ENCODE measurements at places on chromosomes 12 and 14. TPM values are rescaled to one million over a fixed set of nuclear protein-coding genes. Genes with fewer than 3 reads are reported as not detected.

DNA sequence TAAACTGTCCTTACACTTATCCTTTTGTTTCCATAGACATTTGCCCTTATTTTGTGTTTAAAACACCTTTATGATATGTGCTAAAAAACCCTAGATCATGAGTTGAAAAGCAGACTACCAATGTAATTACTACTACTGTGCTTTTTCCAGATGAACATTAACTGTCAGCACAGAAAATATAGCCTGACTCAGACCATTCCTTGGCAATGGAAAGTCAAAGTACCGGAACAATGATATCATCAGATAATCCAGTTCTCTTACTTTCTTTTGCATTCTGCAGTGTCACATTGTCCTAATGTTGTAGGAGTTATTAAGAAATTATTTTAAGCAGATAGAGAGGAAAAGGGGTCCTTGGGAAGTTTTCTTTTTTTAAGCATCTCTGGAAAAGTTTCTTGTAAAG is 1189.0 kb upstream of the FLRT2 start:
- H3K27ac ChIP-seq: no peak overlapping the region
- no peaks in the 10 kb centered on the region for H3K4me1 ChIP-seq
- H3K27me3 ChIP-seq: no peaks in the 10 kb centered on the region
- H3K4me3 ChIP-seq: no peak overlapping the region
- peak; percentile 53 for DNase-seq

GRCh38 chr12:112013601-112014402 is 576 bp downstream of the ERP29 start:
- H3K27ac ChIP-seq: peak overlapping the region; percentile 98

DNA sequence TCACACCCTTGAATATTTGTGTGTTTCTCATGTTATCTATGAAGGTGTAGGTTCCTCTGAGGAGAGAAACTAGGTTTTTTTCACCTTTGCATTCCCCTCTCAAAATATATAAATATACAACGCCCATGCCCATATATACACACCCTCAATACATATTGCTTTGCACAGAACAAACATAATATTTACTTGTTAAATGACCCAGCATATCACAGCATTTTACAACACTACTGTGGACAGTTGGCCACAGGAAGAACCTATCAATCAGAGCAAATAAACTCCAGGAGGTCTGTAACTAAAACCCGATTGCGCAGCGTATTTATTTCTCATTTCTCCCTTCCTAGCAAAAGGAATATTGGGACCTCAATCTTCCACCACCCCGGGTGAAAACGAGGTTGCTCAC is 196.0 kb downstream of the SLC5A8 start:
- no peak overlapping the region for H3K27ac ChIP-seq
- no peak for DNase-seq
- no peaks in the 10 kb centered on the region for H3K36me3 ChIP-seq
- H3K4me1 ChIP-seq: no peaks in the 10 kb centered on the region

- no peaks in the 10 kb centered on the region for H3K36me3 ChIP-seq
- no peaks in the 10 kb centered on the region for H3K27me3 ChIP-seq
- H3K27ac ChIP-seq: no peak overlapping the region
- no peaks in the 10 kb centered on the region for H3K4me1 ChIP-seq
- DNase-seq: no peak
Observed at GRCh38 chr14:91521061-91521640, 11.0 kb upstream of the PPP4R3A start.

DNA sequence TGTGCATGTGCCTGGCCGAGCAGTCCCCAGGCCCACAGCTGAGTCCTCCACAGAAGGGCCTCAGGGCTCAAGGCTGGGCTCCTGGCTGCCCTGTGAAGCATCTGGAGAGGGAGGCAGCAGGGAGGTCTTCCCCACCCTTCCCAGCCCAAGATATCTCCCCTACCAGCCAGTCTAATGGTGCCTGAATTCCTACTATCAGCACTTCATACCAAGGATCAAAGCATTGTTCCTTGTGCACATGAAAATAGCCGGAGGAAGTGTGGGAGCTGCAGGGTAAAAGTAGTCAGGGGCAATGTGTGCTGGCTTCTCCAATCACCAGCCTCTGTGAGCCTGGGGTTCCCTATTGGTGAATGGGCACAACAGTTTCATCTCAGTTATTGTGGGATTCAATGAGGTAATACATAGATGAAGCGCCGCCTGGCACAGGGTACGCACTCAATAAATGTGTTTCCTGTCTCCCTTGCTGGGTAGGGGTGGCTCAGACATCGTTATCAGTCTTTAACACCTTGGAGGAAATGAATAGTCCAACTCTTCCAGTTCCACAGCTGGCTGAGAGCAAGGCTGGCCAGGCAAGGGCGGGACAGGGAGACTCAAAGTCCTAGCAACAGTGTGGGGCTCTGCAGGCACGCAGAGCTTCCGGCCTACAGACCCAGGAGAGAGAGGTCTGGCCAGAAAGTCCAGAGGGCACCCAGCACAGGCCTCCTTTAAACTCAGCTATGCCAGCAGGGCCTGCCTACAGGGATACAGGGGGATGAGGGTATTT is 39.1 kb upstream of the PNMA1 start:
- peak overlapping the region; percentile 69 for H3K27ac ChIP-seq
- no peaks in the 10 kb centered on the region for H3K27me3 ChIP-seq
- H3K4me3 ChIP-seq: peak overlapping the region; percentile 16
- peak; percentile 76 for DNase-seq
- peaks cover 100% of the 10 kb centered on the region for H3K4me1 ChIP-seq

GRCh38 chr14:95258754-95259593 is 60.7 kb downstream of the CLMN start:
- no peak overlapping the region for H3K27ac ChIP-seq
- peak; percentile 22 for DNase-seq
- H3K36me3 ChIP-seq: no peaks in the 10 kb centered on the region
- H3K4me3 ChIP-seq: no peak overlapping the region
- H3K27me3 ChIP-seq: no peaks in the 10 kb centered on the region

DNA sequence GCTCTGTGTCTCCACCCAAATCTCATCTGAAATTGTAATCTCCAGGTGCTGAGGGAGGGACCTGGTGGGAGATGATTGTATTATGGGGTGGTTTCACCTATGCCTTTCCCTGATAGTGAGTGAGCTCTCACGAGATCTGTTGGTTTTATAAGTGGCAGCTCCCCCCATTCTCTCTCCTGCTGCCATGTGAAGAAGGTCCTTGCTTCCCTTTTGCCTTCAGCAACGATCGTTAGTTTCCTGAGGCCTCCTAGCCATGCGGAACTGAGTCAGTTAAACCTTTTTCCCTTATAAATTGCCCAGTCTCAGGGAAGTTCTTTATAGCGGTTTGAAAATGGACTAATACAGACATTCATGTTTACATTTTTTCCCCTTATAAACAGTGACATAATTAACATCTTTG is 36.1 kb downstream of the PELI2 start:
- peaks cover 14% of the 10 kb centered on the region for H3K4me1 ChIP-seq
- H3K36me3 ChIP-seq: no peaks in the 10 kb centered on the region
- H3K4me3 ChIP-seq: no peak overlapping the region
- H3K27me3 ChIP-seq: no peaks in the 10 kb centered on the region

DNA sequence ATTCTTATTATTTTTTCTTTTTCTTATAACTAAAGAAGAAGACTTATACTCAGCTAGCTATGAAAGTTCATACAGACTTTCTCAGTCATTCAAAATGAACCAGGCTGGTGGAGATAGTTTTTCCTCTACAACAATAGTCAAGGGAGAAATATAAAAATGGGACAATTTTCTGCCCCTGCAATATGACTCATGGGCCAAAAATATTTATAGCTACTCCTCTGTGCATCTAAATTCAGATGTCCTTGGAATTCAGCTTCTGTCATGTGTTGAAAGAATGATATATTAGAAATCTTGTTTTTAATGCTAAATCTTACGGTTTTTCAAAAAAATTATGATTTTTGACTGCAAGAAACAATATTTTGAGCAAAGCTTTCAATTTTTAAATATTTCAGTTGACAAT is 237.2 kb upstream of the SYT10 start:
- H3K4me3 ChIP-seq: no peak overlapping the region
- H3K27me3 ChIP-seq: no peaks in the 10 kb centered on the region
- H3K36me3 ChIP-seq: no peaks in the 10 kb centered on the region
- DNase-seq: no peak
- H3K27ac ChIP-seq: no peak overlapping the region

DNA sequence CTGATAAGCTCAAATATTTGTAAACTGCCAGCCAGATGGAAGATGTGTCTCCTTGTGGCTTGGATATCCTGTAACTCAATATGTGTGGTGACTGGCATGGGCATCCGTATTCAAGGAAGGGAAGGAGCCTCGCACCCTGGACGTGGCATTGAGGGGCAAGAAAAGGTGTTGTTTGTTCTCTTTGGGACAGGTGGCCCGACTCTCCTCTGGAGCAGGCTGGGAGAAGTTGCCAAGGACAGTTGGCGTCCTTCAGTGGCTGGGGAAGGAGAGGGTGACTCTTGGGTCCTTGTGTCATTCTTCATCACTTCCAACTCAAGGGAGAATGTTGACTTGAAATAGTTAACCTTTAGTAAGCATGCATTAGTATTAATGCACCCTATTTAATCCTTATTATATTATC is 39.6 kb downstream of the CACNA1C start:
- DNase-seq: no peak
- H3K4me1 ChIP-seq: peaks cover 44% of the 10 kb centered on the region
- no peaks in the 10 kb centered on the region for H3K27me3 ChIP-seq
- no peaks in the 10 kb centered on the region for H3K36me3 ChIP-seq

DNA sequence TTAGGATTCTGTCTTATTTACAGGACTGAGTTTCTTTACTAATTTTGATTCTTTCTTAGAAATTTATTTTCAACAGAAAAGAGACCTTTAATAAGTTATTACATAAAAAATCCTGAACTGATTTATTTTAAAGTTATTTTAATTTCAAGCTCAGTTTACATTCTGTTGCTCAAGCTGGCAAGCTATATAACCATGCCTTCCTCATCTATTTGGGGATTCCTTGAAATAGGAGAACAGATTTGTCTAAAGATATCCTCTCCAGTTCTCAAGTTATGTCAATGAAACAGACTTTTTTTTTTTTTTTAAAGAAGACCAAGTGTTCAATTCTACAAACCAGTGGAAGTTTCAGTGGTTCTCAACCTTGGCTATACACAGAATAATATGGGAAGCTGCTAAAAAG is 103.3 kb upstream of the TRHDE start:
- H3K27me3 ChIP-seq: no peaks in the 10 kb centered on the region
- DNase-seq: no peak
- H3K4me3 ChIP-seq: no peak overlapping the region
- no peak overlapping the region for H3K27ac ChIP-seq
- no peaks in the 10 kb centered on the region for H3K36me3 ChIP-seq
- H3K4me1 ChIP-seq: no peaks in the 10 kb centered on the region

DNA sequence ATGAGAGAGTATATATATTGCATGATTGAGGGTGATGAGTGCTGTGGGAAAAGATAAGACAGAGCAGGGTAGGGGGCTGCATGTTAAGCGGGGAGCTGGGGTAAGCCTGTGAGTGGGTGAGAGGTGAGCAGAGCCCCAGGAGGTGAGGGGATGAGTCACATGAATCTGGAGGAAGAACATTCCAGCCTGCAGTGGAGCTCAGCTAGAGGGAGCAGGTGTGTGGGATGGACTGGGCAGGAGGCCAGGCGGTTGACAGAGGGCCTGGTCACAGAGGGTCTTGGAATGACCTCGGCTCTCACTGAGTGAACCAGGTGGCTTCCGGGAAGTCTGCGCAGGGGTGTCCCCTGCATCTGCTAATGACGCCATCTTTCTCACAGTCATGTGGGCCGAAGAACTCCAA is 44.4 kb downstream of the GIT2 start:
- H3K27ac ChIP-seq: peak overlapping the region; percentile 51
- DNase-seq: peak; percentile 77
- peaks cover 100% of the 10 kb centered on the region for H3K36me3 ChIP-seq
- H3K4me3 ChIP-seq: no peak overlapping the region

- no peak overlapping the region for H3K27ac ChIP-seq
- no peaks in the 10 kb centered on the region for H3K36me3 ChIP-seq
- no peaks in the 10 kb centered on the region for H3K27me3 ChIP-seq
- peak; percentile 20 for DNase-seq
- peaks cover 5% of the 10 kb centered on the region for H3K4me1 ChIP-seq
- H3K4me3 ChIP-seq: peak overlapping the region; percentile 28
Observed at GRCh38 chr12:26830783-26831551, 2.0 kb downstream of the ITPR2 start.

DNA sequence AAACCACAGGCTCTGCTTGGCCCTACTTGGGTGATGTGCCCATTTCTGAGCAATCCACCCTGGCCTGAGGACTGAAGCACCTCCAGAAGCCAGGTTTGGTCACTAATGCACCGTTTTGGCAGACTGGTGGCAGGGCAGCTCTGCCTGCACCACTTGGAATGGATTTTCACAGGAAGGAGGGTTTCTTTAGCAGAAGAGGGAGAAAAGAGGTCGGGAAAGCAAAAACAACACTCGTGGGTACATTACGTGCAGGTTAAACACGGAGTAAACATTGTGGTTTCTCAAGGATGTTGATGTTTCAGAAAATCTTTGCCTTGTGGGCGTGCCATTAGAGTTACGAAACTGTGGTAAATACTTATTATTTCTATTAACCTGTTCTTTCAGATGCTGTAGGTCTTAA is 70.8 kb downstream of the KCNA5 start:
- peak; percentile 46 for DNase-seq
- H3K27me3 ChIP-seq: no peaks in the 10 kb centered on the region
- no peaks in the 10 kb centered on the region for H3K36me3 ChIP-seq
- no peak overlapping the region for H3K27ac ChIP-seq

DNA sequence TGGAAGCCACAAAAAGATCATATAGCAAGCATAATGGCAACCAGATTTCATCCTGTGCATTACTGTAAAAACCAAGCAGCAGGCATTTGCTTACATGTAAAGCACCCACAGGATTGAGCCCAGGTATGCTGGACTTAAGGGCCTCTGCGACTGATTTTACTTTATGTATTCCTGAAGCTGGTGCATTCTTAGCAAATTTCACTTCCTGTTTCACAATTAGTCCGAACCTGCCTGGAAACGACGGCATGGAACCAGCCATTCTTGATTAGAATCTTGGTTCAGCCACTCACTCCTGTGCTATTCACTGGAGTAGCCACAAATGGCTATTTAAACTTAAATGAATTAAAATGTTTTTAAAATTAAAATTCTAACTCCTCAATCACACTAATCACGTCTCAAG is 239.2 kb downstream of the NUAK1 start:
- no peaks in the 10 kb centered on the region for H3K4me1 ChIP-seq
- H3K36me3 ChIP-seq: no peaks in the 10 kb centered on the region
- no peak overlapping the region for H3K27ac ChIP-seq
- no peak overlapping the region for H3K4me3 ChIP-seq
- no peaks in the 10 kb centered on the region for H3K27me3 ChIP-seq

DNA sequence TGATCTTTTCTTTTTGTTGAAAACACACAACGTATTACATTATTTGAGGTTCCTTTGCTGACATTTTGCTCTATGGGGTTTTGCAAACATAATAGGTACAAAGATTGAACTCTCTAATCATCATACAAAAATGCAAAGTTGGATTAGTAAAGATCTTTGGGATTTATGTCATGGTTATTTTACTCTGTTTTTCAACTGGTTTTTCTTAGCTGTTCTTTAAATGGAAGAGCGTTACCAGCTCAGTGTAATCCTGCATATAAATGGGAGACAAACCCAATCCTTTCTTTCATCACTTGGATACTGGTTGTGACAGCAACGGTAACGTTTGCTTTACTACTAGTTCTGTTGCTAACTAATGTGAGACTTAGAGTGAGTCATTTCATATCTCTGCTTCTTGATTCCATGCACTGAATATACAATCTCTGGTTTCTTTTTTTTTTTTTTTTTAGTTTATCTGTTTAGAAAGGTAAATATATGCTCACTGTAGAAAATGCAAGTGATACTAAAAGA is 104.9 kb upstream of the NOVA1 start:
- H3K27ac ChIP-seq: no peak overlapping the region
- no peaks in the 10 kb centered on the region for H3K27me3 ChIP-seq
- no peaks in the 10 kb centered on the region for H3K36me3 ChIP-seq
- H3K4me1 ChIP-seq: no peaks in the 10 kb centered on the region
- DNase-seq: no peak

Gene SLC8B1
- 167 TPM for total RNA-seq

Gene COX8C
- total RNA-seq: not detected

Gene FOXM1
- total RNA-seq: not detected

Gene MYO1A
- 2.7 TPM for total RNA-seq

Gene OR11G2
- not detected for total RNA-seq

Gene KRT72
- total RNA-seq: not detected

All from stomach (tissue), 19 donors.